ENCODE measurements at places on chromosomes 11 and 22.

- DNase-seq: no peak
These were observed 74.5 kb upstream of the CSNK2A3 start for GRCh38 chr11:11427542-11427941.

- no peak for DNase-seq
These were observed 52.9 kb upstream of the CARS1 start for GRCh38 chr11:3109921-3110706.

GRCh38 chr22:50683994-50684371 is 11.4 kb downstream of the SHANK3 start:
- no peak for DNase-seq

GRCh38 chr22:43060183-43060582 is 29.0 kb downstream of the TTLL1 start:
- no peak for DNase-seq

DNA sequence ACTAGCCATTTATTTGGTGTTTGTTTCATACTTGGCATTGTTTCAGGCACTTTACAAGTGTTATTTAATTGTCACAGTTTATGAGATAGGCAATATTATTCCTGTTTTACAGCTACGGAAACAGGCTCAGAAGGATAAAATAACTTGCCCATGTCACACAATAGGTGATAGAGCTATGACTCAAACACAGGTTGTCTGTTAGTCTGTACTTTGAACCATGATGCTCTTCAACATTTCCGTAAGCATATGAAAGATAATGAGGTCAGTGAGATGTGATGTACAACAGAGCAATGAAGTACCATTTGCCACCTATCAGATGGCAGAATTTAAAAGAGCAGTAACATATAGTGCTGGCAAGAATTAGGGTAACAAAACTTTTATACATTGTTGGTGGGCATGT is 15.3 kb downstream of the TUG1 start:
- DNase-seq: no peak

- no peak for DNase-seq
These were observed 24.8 kb upstream of the ADORA2A start for GRCh38 chr22:24402460-24403192.

GRCh38 chr11:22711880-22712279 is 45.5 kb downstream of the GAS2 start:
- no peak for DNase-seq

GRCh38 chr11:66996609-66997273 is 21.6 kb downstream of the C11orf86 start:
- no peak for DNase-seq

DNA sequence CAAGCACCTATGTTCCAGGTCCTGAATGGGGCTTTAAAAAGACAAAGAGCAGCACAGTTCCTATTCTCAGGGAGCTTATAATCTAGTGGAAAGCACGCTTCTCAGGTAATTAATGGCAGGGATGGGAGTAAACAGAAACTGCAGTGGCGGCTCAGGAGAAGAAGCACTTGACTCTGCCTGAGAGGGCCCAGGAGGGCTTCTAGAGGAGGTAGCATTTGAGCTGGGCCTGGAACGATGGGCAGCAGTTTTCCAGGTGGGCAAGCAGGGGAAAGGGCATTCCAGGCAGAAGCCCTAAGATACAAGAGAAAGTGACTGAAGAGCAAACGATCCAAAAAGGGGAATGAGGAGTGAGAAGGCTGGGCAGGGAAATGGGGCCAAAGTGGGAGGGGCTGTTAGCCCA is 37.1 kb upstream of the CHST1 start:
- DNase-seq: no peak

GRCh38 chr22:42313804-42314581 is 43.5 kb upstream of the TCF20 start:
- no peak for DNase-seq

DNA sequence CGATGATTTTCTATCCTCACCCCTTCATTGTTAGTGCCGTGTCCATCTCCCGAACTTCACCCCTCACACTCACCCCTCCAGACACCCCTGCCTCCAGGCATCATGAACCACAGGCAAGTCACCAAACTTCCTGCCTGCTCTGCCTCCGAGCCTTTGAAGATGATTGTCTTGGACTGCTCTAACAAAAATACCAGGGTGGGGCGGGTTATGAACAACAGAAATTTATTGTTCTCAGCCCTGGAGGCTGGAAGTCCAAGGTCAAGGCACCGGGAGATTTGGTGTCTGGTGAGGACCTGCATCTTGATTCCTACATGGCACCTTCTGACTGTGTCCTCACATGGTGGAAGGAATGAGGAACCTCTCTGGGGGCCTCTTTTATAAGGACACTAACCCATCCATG is 1508.3 kb downstream of the TBC1D22A start:
- DNase-seq: no peak

DNA sequence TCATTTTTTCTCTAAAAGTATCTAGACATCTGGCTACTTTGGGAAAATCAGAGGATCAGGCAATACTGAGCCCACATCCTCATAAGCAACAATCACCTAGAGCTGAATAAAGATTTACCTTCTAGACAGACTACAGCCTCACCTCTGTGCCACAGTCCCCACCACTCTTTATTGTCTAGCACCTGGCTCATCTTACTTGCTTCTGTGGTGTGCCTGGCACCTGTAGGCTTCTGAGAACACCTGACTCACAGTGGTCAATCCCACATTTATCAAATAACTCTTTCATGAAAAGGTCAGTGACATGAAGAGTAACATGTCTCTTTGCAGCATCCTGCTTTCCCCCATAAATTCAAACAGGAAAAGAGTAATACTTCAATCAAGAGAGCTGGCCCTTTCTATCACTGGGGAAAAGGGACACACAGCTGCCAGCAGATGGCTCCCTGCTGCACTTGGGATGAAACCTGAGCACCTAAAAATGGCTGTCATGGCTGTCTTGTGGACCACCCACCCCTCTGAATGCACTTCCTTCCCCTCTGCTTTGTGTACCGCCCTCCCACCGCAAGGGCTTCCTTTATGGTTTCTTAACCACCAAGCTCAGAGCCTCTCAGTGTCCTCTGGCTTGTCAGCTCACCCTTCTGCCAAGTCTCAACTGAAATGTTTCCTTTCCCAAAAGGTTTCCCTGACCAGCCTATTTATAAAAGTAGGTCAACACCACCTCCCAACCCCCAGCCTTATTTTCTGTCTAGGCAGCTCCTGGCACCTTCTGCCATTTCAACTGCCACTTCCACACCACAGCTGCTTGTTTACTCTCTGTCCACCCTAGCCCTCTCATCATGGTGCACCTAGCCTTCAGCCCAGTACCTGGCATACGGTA is 9.3 kb downstream of the TFIP11 start:
- no peak for DNase-seq

- DNase-seq: no peak
These were observed 199.9 kb downstream of the DSCAML1 start for GRCh38 chr11:117597071-117597470.

DNA sequence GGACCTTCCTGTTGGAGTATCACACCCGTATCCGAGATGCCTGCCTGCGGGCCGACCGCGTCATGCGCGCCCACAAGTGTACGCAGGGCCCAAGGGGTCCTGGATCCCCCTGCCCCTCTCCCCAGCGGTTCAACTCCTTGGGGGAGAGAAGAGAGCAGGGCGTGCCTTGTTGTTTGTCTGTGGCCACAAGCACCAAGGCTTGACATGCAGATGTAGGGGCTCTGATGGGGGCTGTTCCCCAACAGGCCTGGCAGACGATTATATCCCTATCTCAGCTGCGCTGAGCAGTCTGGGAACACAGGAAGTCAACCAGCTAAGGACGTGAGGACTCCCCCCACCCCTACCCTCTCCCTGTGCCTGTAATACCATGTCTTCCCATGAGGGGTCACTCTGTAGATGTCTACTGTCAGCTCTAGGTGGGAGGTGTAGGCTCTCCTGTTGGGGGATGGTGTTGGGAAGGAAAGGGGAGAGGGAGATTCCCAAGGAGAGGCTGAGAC is 6.8 kb downstream of the CFL1 start:
- no peak for DNase-seq

GRCh38 chr11:7281079-7281478 is 29.4 kb downstream of the SYT9 start:
- no peak for DNase-seq

- DNase-seq: no peak
These were observed 5.2 kb downstream of the NUMA1 start for GRCh38 chr11:72075109-72075508.

GRCh38 chr11:64585150-64585549 is 5.9 kb upstream of the SLC22A12 start:
- DNase-seq: no peak

DNA sequence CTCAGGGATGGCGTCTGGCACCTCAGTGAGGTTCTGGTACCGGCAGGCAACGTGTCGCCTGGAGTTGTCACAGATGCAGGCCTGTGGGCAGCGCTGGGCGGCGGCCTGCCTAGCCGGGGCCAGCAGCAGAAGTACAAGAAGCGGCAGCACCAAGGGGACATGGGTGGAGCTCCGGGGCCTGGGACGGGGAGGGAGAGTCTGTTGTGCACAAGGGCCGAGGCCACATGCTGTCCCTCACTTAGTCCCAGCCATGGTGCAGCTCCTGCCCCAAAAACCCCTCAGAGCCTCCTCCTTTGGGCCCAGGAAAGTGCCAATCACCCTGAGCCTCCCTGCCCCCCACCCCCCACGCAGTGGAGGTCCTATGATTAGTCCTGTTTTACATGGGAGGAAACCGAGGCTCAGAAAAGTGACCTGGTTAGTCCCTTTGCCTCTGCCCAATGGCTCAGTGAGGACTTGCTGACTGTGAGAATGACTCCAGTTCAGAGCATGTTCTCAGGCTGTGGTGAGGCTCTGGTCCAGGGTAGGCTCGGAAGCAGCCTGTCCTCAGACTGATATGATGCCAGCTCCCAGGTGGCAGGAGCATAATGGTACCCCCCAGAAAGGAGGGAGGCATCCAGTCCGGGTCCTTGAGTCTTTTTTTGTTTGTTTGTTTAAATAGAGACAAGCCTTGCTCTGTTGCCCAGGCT is 1.1 kb downstream of the CHADL start:
- DNase-seq: no peak

DNA sequence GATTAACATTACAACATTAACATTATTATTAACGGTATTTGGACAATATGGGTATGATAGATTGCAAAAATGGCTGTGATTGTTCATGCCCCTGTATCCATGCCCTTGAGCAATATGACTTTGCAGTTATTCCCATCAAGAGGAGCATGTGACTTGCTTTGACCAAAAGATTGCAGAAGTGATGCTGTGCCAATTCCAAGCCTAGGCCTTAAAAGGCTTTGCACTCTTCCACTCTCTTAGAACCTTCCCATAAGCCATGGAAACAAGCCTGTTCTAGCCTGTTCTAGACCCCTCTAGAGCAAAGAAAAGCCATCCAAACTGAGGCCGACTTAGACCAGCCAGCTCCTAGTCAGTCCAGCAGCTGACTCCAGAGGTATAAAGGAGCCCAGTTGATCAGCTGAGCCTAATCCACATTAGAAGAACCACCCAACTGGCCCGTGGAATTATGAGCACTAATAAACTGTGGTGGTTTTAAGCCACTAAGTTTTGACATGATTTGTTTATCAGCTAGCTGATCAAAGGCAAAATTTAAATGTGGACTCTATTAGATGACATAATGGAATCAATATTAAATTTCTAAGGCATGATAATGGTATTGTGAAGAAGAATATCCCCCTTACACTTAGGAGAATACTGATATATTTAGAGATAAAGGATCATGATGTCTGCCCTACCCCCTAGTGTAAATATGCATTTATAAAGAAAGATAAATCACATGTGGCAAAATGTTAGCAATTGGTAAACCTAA is 28.6 kb downstream of the RAB30 start:
- no peak for DNase-seq

DNA sequence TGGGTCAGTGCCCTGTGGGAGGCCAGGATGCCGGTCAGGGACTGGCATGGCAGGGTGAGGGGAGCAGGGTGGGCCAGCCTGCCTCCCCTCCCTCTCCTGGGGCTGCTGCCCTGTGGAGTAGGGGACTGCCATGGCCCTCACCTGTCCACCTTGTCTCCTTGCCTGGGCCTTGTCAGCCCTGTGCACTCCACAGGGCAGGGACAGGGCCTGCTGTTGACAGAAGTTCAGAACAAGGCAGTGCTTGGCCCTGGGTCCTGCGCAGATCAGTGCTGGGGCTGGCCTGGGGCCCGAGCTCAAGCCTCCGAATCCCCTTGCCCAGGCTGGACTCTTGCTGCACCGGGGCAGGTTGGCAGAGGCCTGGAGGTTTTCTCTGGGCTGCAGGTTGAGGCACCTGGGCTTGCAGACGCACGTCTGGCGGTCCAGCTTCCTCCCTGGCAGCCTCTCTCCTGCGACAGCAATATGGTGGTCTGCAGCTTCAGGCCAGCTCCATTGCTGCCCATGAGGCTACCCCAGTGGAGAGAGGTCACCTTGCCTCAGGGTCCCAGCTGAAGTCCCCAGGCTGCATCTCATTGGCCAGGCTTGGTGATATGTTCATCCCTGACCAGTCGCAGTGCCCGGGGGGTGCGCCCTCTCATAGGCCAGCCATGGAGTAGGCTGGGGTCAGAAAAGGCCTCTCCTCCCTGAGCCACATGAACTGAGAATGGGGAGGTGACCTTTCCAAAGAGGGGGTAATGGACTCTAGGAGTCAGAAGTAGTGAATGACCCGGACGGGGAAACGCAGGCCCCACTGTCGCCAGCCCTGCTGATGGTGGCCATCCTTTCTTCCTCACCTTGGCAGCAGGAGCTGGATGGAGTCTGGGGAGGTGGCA is 21.5 kb upstream of the CHKA start:
- DNase-seq: no peak

- peak; percentile 97 for DNase-seq
These were observed at the start of gene CHKB for GRCh38 chr22:50582493-50583293. TSS of gene CHKB (minus strand) at chr22:50582849. CDS start at chr22:50582781, 68 bp downstream.

- DNase-seq: no peak
These were observed 49.4 kb upstream of the ADA2 start for GRCh38 chr22:17268501-17269223.

- no peak for DNase-seq
These were observed 1.2 kb upstream of the P2RY6 start for GRCh38 chr11:73270855-73271477.

- peak; percentile 5 for DNase-seq
These were observed 875 bp upstream of the STT3A start for GRCh38 chr11:125591649-125592304.

Data from stimulated activated CD4-positive, alpha-beta T cell treated with anti-CD3 and anti-CD28 coated beads, Interleukin-15, amount 100 ng/mL, for 1 hour (primary cell).